ENCODE measurements at places on chromosomes 13 and 19. TPM values are rescaled to one million over a fixed set of nuclear protein-coding genes. Genes with fewer than 3 reads are reported as not detected.

SERTM1 gene
- 2.4 TPM for total RNA-seq

DNA sequence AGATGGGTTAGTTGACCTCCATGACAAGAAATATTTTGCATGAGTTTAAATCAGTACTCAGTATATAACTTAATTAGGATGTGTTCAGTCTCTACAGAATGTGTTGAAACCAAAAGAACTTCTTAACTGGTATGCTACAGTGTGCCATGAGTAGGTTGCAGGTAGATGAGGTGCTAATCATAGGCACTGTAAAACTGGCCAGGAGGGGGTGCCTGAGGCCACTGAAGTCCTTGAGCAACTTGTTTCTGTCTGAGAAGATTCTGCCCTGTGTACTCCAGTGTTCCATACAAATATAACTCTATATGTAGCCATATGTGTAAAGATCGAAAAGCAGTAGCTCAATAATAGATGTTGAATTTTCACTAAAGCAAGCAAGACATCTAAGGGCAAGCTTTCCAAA is 549.2 kb upstream of the KLF12 start:
- no peak overlapping the region for H3K4me3 ChIP-seq
- no peak overlapping the region for H3K27ac ChIP-seq
- no peak for DNase-seq

GRCh38 chr19:35710784-35711723 is 6.7 kb downstream of the ZBTB32 start:
- DNase-seq: no peak
- no peaks in the 10 kb centered on the region for H3K36me3 ChIP-seq
- H3K4me1 ChIP-seq: peaks cover 6% of the 10 kb centered on the region
- H3K27ac ChIP-seq: no peak overlapping the region

CRB3 gene
- not detected for total RNA-seq

GRCh38 chr19:48619692-48620585 is 633 bp downstream of the SPHK2 start:
- H3K27me3 ChIP-seq: no peaks in the 10 kb centered on the region
- peak overlapping the region; percentile 92 for H3K27ac ChIP-seq
- peaks cover 27% of the 10 kb centered on the region for H3K36me3 ChIP-seq
- no peak for DNase-seq

HIPK4 gene
- not detected for total RNA-seq

DNA sequence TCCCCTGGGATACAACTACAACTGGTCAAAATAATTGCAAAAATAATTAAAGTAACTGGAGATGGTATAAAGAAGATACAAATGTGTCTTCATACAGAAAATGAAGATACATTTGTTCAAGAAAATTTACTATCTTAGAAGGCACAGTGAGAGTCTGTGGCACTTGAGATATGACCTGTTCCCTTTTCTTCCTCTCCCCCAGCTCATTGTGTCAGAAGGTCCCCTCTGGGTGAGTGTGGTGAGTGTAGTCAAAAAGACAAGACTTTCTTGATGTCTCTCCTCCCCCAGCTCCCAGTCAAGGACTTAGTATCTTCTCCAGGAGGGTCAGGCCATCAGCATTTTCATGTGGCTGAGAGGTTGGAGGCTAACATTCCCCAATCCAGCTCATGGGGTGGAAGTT is 51.7 kb downstream of the EDNRB start:
- no peaks in the 10 kb centered on the region for H3K36me3 ChIP-seq
- H3K4me3 ChIP-seq: no peak overlapping the region
- no peaks in the 10 kb centered on the region for H3K27me3 ChIP-seq
- DNase-seq: no peak

DNA sequence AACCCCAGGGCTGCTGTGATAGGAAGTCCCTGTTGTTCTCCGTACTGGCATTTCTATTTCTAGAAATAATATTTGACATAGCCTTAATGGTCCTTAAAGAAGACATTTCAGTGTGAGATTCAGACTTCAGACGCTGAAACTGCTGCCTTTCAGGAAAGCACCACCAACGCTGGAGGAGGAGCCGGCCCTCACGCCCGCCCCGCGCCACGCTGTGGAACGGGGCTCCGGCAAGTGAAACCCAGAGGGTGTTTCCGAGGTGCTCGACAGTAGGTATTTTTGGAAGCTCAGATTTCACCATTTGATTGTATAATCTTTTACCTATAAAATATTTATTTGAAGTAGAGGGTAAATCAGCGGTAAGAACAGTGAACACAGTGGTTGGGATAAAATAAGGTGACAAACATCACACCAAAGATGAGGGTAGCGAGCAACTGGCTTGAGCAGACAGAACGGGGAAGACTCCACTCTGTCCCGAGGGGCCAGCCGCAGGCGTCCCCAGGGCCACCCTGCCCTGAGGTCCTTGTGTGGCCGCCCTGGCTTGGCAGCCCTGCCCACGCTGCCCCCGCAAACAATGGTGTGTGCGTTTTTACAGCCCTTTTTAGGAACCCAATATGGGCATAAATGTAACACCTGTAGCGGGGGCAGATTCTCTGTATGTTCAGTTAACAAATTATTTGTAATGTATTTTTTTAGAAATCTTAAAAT is 85.6 kb upstream of the MCF2L start:
- H3K4me3 ChIP-seq: no peak overlapping the region
- no peaks in the 10 kb centered on the region for H3K36me3 ChIP-seq
- peaks cover 9% of the 10 kb centered on the region for H3K4me1 ChIP-seq
- no peak for DNase-seq
- no peak overlapping the region for H3K27ac ChIP-seq

DNA sequence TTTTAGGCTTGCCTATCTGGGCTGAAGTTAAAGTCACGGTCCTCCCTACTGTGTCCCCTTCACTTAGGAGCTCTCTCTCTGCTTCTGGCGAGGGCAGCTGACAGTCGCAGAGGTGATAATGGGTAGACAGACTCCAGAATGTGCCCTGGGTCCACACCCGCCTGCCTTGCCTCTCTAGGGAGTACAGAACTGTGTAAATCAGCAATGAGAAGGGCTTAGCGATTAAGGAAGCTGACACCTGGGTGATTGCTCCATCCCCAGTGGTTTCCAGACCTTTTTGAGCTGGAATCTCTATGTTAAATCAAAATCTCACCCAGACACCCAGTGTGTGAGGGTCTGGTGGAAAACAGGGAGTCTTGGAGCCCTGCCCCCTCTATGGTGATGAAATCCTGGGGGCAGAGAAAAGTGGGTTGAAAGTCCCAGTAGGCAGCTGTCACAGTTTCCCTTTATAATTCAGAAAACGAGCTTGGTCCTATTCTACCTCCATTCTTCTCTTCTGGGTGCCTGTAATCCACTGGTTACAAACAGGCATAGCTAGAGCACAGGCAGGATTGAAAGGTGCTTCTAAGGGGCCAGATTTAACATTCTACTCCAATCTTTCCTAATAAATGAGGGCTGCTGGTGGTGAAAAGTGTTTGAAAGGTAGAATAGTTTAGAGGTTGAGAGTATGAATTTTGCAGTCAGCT is 46.9 kb downstream of the OLFM4 start:
- H3K36me3 ChIP-seq: no peaks in the 10 kb centered on the region
- no peak overlapping the region for H3K4me3 ChIP-seq
- H3K27me3 ChIP-seq: no peaks in the 10 kb centered on the region
- no peak for DNase-seq
- H3K27ac ChIP-seq: no peak overlapping the region

- peaks cover 10% of the 10 kb centered on the region for H3K4me1 ChIP-seq
- no peak for DNase-seq
- H3K4me3 ChIP-seq: no peak overlapping the region
These were observed 14.2 kb downstream of the C19orf81 start for GRCh38 chr19:50663482-50663790.

- no peaks in the 10 kb centered on the region for H3K4me1 ChIP-seq
- no peak overlapping the region for H3K27ac ChIP-seq
- H3K36me3 ChIP-seq: no peaks in the 10 kb centered on the region
- no peak overlapping the region for H3K4me3 ChIP-seq
- H3K27me3 ChIP-seq: no peaks in the 10 kb centered on the region
- DNase-seq: no peak
These were observed 1365.0 kb downstream of the EFNB2 start for GRCh38 chr13:105170438-105170837.

NOVA2 gene
- 4.2 TPM for total RNA-seq

DNA sequence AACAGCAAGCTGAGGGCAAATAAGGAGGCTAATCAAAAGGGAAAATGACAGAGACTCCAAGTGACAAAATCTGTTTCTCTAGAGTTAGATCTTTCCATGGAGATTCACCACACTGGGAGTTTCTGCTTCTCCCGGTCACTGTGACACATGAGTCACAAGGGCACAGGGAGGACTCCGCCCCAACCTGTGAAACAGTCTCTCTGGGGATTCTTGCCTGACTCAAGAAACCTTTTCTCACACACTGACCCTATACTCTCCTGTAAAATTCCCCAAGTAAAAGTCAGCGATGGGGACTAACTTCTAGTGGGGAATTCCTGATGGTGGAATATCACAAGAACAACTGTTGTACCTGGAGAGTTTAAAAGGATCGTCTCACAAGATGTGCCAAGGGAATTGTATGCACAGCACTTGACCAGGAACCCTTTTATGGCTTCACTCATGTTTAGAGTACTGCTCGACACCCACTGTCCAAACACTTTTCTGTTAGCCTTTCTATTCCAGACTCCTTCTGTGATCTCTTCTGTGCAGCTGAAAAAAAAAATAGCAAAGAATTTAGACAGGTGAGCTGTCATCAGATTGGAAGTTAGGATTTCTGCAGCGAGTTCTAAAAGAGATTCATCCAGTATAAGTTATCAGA is 46.8 kb upstream of the URAD start:
- H3K27me3 ChIP-seq: no peaks in the 10 kb centered on the region
- no peaks in the 10 kb centered on the region for H3K36me3 ChIP-seq
- H3K4me3 ChIP-seq: no peak overlapping the region
- no peaks in the 10 kb centered on the region for H3K4me1 ChIP-seq
- H3K27ac ChIP-seq: no peak overlapping the region

ZNF790 gene
- total RNA-seq: 4.1 TPM

DNA sequence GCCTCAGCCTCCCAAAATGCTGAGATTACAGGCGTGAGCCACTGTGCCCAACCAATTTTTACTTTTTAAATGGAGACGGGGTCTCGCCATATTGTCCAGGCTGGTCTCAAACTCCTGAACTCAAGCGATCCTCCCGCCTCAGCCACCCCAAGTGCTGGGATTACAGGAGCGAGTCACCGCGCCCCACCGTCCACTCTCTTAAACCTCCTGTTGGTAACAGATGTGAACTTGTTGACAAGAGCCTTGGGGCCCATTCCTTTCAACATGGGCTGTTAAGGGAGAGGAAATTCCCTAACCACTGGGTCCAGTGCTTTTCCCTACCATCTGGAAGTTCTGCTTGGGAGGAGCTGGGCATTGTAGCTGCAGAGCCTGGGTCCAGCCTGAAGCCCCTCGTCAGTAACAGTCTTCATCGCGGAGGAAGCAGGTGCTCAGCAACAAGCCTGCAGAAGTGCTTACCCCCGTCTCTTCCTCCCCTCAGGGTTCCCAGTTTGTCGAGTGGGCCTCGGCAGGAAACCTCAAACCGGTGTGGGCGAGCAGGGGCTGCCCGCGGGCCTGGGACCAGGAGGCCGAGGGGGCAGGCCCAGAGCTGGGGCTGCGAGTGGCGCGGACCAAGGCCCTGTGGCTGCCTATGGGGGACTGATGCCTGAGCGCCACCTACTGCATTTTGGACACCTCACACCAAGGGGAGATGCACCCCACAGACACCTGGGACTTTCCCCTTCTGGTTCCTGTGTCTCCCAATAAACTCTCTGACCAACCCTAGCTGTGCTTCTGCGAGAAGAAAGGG is 4.0 kb upstream of the FLT3LG start:
- no peaks in the 10 kb centered on the region for H3K27me3 ChIP-seq
- H3K4me1 ChIP-seq: peaks cover 5% of the 10 kb centered on the region
- no peak for DNase-seq
- peaks cover 8% of the 10 kb centered on the region for H3K36me3 ChIP-seq
- no peak overlapping the region for H3K27ac ChIP-seq

PSG5 gene
- total RNA-seq: not detected

LGALS7B gene
- not detected for total RNA-seq

DNA sequence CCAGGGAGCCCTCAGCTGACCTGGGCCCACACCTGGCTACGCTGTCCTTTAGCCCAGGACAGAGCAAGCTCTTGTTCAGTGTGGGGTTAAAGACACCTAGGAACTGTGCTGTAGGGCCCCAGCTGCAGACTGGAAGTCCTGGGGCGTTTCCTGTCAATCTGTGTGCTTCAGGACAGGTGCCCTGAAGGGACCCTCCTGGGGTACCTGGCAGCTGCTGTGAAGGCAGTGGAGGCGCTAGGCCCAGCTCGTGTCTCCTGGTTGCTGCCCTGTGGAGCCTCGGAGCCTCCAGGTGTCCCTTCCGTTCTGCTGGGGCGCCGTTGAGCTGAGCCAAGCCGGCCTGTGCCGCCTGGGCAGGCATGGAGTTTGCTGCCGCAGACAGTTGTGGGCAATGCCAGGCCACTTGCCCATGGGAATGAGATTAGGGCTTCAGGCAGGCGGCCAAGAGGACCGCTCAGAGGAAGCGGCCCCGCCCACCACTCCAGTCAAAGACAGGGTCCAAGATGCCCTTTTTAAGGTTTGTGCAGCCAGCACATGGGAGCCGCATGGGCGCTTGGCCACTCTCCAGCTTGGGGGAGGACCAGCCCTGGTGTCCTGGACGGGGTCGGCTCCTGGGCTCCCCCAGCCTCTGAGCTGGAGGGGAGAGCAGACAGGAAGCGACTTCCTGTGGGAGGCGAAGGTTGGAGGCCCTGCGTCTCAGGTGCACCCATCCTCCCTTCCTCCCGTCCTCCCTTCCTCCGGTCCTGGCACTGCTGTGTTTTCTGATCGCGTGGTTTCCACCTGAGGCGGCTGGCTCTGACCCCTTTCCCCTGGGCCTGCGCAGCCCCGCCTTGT is 4.0 kb downstream of the PTBP1 start:
- peaks cover 59% of the 10 kb centered on the region for H3K4me1 ChIP-seq
- peak; percentile 87 for DNase-seq
- H3K27me3 ChIP-seq: no peaks in the 10 kb centered on the region
- H3K4me3 ChIP-seq: no peak overlapping the region

DNA sequence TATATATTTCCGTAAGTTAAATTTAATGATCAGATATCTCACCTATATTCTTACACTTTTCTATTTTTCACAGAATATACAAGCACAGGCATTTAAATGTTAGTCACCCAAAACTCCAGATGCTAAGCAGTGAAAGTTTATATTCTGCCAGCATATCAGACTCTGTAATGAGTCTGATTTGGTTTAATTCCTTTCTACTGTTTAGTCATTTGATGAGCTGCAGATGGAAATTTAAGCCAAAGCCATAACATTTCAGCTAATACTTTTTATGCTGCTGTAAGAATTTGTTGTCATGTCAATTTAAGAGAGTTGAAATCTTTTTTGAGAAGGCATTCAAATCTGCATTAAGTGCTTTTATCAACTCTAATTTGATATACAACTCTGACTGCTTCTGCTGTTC is 8.0 kb downstream of the FRY start:
- H3K4me1 ChIP-seq: no peaks in the 10 kb centered on the region
- no peaks in the 10 kb centered on the region for H3K36me3 ChIP-seq
- H3K27me3 ChIP-seq: no peaks in the 10 kb centered on the region

DNA sequence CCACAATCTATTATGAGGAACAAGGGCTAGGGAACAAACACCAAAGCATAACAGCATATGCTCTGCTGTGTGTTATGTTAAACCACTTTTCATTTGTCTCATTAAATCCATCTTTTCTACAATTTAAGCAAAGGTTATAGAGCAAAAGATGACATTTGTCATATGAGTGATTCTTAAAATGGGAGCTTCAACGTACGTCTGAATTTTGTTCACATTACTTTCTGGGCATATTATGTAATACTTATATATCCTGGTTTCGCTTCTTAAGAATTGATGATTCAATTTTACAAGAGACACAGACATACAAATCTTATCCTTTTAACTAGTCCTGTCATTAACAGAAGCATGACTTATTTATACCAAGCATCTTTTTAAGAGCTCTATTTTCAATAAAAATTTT is 3.3 kb upstream of the TPP2 start:
- H3K27me3 ChIP-seq: no peaks in the 10 kb centered on the region
- DNase-seq: no peak
- no peaks in the 10 kb centered on the region for H3K36me3 ChIP-seq
- no peak overlapping the region for H3K27ac ChIP-seq
- peaks cover 21% of the 10 kb centered on the region for H3K4me1 ChIP-seq
